ENCODE measurements at places on chromosomes 12 and 14.

DNA sequence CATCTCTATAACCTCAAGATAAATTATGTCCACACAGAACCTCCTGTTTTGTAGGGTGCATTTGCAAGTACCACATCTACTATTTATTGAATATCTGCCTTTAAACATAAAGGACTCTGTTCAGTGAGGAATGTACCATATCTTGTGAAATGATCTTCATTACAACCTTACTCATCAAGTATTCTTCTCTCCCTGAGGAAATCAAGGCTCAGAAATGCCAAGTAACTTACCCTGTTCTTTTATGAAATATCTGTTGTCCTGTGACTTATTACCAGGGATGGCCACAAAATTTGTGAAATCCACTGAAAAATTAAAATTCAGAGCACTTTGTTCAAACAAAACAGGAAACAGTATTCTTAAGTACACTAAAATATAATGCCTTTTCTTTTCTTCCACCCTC is 366.7 kb downstream of the GALC start:
- DNase-seq = no peak

DNA sequence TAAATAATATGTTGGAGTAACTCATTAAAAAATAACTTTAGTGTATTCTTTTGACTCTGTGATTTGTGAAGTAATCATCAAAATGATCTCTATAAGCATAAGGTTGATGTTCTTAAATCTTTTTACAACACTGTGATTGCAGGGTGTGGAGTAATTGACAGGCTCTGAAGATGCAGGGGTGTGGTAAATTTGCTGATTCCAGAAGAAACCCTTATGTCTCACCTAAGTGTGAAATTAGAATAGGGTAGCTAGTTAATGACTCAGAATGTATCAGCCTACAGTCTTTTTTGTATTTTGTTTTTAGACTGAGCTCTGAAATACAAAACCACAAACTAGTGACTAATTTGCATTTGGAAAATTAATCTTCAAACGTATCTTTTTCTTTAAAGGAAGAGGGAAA is 5.9 kb downstream of the PRPF39 start:
- no peak for DNase-seq

DNA sequence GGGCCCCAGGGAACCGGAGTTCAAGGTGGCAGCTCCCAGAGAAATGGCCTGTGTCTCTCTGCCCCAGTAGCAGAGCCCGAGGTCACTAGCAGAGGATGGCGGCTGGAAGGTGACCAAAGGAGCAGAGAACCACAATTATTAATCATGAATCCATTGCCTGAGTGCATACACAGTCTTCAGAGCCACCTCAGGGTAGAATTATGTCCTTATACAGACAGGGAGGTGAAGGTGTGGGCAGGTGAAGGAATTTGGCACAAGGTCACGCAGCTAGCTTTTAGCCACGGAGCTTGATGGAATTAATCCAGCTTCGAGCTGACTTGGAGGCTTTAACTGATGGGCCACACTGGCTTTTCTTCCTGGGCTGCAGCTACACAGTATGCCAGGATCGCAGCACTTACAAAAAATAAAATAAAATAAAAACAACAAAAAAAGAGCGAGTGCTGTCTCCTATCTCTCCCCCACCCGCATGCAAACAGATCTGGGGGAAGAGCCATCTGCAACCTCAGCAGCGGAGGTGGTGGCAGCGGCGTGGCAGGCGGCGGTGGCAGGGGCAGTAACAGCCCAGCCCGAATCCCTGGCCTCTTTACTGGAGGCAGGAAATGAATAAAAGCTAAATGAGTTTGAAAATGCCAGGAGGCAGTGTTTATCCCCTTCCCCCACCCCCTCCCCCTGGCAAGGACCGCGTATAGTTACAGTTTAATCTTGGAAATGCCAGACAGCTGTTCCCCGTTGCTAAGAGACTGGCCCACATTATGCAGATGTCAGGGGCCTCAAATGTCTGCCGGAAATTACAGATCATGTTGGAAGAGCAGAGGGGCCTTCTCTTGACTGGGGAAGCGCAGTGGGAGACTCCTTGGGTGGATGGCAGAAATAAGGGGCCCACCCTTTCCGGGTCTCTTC is 93.5 kb downstream of the LRRC74A start:
- DNase-seq = no peak

GRCh38 chr14:91509878-91510170 is 286 bp downstream of the PPP4R3A start:
- DNase-seq = no peak

DNA sequence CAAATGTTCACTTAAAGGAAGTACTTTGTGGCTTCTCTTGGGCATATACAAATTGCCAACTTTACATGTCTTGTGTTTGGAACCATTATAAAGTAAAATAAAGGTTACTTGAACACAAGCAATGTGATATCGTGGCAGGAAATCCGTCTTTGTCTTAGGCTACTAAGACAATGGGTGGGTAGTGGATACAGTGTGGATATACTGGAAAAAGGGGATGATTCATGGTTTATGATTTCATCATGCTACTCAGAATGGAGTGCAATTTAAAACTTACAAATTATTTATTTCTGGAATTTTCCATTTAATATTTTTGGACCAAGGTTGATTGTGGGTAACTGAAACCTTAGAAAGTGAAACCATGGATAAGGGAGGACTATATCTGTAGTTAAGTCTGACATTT is 48.4 kb downstream of the MYRFL start:
- no peak for DNase-seq
